ENCODE measurements at places on chromosomes 5 and 9.
A peak's percentile ranks its signal among the peaks of the same experiment; 100 is the strongest.

DNA sequence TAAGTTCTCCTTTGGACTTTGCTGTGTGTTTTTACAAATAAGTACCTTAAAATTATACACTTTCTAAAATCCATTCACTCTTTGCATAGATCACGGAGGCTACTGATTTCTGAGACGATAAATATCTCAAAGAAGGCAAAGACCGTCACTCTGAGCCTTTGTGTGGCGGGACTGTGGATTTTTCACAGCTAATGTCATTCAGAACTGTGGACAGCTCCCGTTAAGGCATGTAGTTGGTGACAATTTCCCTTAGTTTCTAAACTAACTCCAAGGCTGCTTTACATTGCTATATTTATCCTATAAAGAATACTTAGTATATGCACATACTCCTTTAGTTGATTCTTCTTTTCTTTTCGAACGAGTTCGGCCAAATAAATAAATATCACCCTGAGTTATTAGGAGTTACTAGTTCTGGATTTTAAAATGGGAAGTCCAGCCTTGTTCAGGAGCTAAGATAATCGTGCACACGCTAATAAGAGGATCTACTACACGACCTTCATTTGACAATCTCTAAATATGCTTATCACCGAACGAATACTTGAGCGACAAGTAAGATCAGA, 1.8 kb downstream of the HCN1 start:
- DNase-seq: no peak

DNA sequence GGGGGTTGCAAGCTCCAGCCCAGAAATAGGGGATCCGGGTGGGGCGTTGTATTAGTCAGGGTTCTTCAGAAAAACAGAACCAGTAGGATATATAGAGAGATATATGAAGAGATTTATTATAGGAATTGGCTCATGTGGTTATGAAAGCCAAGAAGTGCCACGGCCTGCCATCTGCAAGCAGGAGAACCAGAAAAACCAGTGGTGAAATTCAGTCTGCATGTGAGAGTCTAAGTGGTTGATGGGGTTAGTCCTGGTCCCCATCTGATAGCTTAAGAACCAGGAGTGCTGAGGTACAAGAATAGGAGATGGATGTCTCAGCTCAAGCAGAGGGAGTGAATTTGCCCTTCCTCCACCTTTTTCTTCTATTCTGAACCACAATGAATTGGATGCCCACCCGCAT, 123.4 kb upstream of the APC start:
- DNase-seq: no peak

DNA sequence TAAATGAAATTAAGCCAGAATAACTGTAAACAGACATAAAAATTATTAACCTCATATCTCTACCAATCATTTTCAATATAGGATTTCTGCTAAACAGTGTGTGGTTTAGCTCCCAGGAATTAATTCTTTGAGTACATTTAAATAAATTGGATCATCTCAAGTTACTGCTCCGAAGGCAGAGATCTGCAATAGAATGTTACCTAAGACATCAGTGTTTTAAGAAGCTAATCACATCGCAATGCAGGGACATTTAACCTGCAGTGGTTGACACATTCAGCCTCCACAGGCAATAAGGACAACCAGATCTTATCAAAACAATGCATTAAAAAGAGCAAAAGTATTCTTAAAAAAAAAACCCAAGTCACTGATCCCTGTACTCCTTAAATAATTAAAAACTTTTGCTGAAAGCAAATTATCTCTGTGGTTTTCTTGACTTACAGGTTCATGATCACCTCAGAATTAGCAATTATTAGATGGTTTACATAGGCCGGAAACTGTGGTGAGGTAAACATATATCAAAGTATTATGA, 45.7 kb downstream of the PRDM6 start:
- DNase-seq: no peak

GRCh38 chr5:139091439-139092156, 106.6 kb downstream of the SIL1 start:
- no peak for DNase-seq

DNA sequence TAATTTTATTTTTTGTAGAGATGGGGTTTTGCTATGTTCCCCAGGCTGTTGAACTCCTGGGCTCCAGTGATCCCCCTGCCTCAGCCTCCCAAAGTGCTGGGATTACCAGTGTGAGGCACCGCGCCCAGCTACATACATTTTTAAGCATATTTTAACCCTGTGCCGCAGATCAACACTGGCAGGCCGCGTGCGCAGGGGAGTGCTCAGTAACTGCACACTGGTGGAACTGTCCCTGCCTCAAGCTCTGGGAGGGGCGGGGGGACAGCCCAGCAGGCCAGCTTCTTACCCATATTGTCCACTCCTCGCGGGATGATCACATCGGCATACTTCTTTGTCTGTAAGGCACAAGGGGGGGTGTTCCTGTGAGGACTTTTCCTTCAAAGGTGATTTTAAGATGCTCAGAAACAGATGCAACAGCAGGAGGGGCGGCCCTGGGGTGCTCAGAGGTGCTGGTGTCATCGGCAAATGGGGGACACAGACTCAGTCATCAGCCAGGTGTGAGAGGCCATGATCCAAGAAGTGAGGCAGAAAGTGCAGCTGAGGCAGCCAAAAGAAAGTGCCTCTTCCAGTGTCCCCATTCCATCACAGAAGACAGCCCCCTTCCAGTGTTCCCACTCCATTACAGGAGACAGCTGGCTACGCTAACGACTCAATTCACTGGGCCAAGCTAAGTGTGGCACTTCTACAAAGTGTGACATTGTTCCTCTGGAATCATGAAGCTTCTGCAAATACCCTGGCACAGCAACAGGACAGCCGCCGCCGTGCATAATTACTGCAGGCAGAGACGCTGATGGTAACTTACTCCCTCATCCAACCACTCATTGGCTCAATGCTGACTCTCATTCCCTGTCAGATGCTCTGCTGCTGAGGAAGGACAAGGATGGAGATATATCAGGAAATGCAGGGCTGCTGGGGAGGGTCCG, 5.2 kb downstream of the UCK1 start:
- DNase-seq: no peak

DNA sequence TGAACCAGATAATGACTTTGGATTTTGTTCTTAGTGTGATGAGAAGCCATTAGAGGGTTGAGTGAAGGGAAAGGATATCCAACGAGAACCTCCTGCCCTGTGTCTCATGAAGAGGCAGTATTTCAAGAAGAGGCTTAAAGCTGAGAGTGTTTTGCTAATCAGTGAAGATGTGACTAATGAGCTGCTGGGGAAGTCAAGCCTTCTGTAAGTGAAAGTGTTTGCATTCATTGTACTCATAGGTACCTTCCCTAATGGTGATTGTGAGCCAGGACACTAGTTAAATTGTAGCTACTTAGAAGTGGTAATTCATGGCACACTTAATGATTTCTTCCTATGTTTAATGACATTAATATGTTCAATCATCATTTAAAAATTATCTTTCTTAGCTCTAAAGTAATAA, 23.7 kb downstream of the PIP5K1B start:
- DNase-seq: no peak

DNA sequence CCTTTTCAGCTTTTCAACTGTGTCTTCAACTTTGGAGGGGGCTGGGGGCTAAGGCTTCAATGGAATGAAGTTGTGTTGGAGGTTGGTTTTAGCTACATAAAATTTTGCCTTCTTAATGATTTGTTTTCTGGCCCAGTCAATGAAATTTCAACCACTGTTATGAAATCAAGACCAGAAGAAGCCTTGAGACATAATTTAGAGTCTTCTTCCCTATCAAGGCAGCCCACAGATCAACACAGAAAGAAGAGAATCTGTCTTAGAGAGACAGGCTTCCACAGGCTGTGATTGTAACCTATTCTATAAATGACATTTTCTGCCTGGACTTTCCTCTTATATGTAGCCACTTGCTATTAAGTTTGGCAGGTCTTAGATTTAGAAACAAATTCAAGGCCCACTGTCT, 46.5 kb upstream of the ZSWIM6 start:
- no peak for DNase-seq

- DNase-seq: peak; percentile 51
These were observed 36.0 kb downstream of the SARDH start for GRCh38 chr9:133701981-133702797.

GRCh38 chr9:78273761-78274160, 23.2 kb upstream of the PSAT1 start:
- no peak for DNase-seq
